ENCODE measurements at places on chromosomes 2 and 18.
A peak's percentile ranks its signal among the peaks of the same experiment; 100 is the strongest.

GRCh38 chr2:172919732-172920131, 155.9 kb upstream of the MAP3K20 start:
- no peak for DNase-seq

- peak; percentile 41 for DNase-seq
Observed at GRCh38 chr2:43005245-43005974, 213.0 kb upstream of the HAAO start.

DNA sequence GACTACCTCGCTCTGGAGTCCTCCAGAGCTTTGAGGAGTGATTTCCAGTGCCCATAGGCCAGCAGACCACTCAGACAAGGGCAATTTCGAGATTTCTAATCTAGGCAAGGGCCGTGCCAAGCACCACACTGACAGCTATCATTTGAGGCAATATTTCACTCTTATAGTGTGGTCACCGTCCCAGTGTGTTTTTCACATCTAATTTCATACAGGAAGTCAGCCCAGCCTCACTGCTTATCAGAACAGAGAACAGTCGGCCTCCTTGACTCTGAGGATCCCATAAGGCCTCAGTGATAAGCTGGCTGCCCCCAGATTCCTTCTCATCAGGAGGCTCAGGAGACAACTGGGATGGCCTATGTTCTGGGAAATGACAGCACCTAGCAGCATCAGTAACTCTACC, 581 bp downstream of the CAPN14 start:
- peak; percentile 20 for DNase-seq

DNA sequence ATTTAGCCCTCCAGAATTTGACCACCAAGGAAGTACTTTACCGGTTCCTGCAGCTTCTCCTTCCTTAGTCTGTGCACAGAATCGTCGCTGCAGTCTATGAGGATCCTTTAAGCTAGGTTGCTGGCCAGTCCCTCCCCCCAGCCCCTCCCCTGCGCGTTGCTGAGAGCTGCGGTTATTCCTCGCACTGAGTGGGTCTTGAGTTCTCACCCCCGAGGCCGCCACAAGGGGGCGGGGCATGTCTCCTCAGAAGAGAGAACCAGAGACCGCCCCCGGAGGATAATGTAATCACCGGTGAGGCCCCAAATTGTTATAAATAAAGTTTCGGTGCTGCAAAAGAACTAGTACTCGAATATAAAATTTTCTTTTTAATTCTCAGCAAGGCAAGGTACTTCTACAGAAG, 1184.9 kb upstream of the CDH2 start:
- no peak for DNase-seq

DNA sequence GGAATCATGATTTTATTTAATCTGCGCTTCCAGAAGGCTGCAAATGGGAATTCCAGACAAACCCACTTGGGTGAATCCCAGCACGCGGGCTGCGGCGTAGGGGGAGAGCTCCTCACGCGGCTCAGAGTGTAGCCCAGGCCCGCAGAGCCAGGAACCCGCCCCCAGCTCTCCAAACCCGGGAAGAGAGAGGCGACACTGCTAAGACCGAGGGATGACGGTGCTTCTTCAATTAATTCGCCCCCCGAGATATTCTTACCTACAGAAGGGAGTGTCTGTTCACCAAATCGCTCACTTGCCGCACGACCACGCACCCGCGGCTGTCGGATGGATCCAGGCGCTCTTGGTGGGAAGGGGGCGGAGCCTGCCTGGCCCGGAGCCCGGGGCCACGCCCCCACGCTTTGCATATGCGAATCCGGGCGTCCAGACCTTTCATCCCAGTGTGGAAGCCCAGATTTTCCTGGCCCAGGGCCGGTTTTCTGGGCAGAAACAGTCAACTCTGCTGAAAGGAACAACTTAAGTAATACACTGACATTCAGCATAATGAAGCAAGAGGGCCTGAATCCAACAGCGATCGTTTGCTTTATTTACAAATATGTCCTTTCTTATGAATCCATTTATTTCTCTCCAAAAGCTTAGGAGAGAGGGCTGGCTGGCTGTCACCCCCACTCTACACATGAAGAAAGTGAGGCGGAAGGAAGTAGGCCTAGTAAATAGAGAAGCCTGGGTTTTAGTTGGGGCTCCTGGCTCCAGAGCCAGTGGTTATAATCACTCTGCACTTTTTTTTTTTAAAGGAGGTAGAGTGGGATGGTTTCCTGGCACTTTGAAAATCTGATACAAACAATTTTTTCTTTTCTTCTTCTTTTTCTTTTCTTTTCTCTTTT, at the start of gene SLC19A3:
SLC19A3 (minus strand) TSS at position 342 of the 881 bp plus-strand sequence. CDS start 15,710 bp downstream, outside the sequence.
- DNase-seq: peak; percentile 77

GRCh38 chr18:4961121-4961909, 235.7 kb downstream of the AKAIN1 start:
- DNase-seq: no peak

GRCh38 chr2:217793566-217794132, 209.1 kb downstream of the TNS1 start:
- peak; percentile 41 for DNase-seq

- no peak for DNase-seq
Observed at GRCh38 chr2:196464311-196464710, 175.2 kb upstream of the CCDC150 start.

- no peak for DNase-seq
Observed at GRCh38 chr2:126811101-126811500, 87.6 kb upstream of the TEX51 start.

- DNase-seq: no peak
Observed at GRCh38 chr2:156339865-156340264, 7.3 kb upstream of the NR4A2 start.

- no peak for DNase-seq
Observed at GRCh38 chr18:3422905-3423304, 27.1 kb upstream of the TGIF1 start.

DNA sequence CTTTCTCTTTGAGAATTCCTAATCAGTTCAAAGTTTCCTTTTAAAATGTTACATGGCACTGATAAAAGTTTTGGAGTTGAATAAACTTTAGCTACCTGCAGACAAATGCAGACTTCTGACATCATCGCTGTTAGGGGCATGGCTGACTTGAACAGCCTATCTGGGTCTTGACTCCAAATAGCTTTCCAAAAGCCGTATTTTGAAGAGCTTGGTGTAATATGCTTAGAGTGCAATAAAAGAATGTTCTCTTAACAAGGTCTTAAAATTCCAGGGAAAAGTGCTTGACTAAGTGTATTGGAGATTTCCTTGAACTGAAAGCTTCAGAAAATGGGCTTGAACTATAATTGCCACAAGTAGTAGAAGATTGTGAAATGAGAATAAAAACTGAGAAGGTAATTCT, 342.9 kb upstream of the DCC start:
- DNase-seq: no peak

- DNase-seq: no peak
Observed at GRCh38 chr18:74836296-74837139, 238.8 kb downstream of the ZNF407 start.

DNA sequence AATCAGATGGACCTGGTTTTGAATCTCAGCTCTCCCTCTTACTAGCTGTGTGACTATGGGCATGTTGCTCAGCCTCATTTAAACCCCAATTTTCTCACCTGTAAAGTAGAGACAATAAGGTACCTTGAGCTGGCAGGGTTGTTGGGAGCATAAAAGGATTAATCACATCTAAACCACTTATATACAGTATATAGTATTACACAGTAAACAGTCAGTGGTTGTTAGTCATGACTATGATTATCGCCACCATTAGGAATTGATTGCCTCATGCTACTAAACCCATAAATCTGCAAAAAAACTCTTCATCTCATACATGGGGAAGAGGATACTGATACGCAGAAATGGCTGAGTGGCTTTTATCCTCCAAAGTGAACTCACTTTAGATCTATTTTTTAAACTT, 65.8 kb downstream of the INO80D start:
- DNase-seq: no peak

DNA sequence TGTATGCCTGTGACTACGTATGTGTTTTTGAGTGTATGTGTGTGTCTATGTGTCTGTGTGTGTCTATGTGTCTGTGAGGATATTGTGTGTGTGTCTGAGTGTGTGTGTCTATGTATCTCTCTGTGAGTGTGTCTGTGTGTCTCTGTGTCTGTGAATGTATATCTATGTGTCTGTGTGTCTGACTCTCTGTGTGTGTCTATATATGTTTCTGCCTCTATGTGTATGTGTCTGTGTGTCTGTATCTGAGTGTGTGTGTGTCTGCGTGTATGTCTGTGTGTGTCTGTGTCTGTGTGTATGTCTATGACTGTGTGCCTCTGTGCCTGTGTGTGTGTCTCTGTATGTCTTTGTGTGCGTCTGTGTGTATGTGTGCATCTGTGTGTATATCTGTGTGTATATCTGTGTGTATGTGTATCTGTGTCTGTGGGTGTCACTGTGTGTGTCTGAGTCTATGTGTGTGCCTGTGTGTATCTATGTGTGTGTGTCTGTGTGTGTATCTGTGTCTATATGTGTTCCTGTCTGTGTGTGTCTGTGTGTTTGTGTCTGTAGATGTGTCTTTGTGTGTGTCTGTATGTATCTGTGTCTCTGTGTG, 172.7 kb downstream of the MYCN start:
- DNase-seq: no peak

GRCh38 chr2:55112229-55113031, 62.2 kb upstream of the RTN4 start:
- peak; percentile 82 for DNase-seq

- DNase-seq: no peak
Observed at GRCh38 chr18:78647018-78647417, 332.6 kb upstream of the SALL3 start.

DNA sequence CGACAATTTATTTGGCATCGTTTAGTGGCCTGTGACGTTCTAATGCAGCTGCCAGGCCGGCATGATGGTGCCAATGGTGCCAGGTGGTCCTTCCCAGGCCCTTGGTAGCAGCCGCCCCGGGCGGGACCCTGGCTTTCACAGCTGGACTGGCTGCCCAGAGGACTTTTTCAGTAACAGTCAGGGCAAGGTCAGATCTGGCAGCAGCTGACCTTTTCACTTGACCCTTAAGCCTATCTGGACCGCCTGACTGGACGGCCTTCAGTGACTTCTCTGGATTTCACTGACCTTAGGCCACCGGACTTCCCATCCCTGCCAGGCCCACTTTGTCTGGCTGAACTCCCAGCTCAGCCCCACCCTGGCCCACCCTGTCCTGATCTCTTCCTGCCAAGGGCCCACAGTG, 15.9 kb downstream of the TRIB2 start:
- no peak for DNase-seq

DNA sequence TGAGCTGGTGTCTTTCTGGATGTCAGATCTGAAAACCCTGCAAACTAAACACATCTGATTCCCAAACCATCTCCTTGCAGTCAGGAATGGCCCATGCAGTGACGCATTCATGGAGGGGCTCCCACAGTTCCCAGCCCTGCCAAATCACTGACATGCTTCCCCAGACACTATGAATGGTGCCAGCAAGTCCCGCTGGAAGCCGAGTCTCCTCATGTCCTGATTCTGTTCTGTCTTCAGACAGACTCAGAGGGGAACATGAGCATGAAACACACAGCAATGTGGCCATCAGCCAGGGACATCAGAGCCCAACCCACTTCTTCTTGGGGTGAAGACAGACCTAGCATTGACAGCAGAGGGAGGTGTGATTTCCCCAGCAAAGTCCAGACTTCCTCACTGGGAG, 83.7 kb downstream of the TTC32 start:
- no peak for DNase-seq

DNA sequence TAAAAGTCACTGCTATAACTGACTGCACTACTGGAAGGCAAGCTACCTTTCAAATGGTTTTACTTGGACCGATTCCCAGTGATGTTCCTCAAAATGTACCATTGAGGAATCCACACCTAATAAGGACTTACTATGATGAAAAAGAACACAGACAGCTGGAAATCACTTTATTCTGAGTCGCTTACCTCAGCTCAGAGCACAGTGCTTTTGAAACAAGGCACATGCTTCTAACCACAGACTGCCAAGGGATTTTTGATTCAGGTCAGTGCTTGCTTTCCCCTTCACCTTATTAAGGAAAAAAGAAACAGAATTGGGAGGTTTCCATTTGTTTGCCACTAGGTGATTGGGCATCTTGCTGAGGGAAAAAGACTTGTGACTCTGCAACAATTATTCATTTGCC, 707.5 kb upstream of the FSHR start:
- no peak for DNase-seq

DNA sequence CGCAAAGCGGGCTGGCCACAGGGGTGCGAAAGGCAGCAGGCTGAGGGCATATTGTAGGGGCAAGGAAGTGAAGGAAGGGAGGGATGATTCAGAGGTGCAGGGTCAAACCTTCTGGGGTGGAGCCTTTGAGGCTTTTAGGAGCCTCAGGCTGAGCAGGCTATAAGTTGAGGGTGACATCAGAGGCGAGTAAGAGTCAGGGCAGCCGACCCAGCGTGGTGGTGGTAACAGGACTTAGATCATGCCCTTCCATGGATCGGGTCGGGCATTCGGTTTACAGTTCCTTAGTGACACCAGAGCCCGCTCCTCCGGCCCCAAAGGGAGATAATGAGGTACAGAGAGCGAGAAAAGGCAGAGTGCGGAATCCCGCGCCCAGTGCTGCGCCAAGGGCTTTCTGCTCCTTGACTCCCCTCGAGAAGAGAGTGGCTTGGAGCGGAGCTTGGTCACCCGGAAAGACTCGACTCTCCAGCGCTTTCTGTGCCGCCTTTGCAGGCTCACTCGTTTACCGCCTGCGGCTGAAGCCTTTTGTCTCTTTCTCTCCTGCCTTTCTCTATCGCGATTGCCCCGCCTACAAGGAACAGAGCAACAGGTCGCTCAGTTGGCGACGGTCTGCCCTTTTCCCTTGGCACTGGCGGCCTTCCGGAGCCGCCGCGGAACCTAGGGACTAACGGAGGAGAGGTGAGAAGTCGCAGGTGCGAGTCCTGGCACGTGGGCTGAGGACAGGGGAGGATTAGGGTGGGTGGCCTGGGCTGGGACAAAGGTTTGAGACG, 720 bp downstream of the LBX2 start:
- no peak for DNase-seq

DNA sequence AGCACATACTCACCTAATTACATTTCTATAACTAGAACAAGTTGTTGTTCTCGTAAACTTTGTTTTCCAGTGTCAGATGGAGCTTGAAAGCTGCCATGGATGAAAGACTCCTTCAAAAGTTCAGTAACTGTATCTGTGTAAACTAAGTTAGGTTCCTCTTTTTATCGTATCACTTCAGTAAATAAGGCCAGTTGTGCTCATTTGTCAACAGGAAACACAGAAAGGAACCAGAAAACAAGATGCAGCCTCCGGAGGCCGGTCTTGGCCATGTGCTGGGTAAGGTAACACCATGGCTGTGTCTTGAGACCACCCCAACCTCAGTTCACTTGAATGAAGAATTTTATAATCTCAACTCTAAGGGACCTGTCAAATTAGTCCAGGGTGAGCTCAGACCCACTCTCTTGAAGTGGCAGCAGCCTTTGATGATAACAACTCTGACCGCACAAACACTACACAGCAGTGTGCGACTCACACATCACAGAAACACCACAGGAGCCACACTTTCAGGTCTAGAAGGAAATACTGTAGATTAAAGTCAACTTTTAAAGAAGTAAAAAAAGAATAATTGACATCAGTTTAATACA, 213.8 kb downstream of the AFF3 start:
- no peak for DNase-seq

DNA sequence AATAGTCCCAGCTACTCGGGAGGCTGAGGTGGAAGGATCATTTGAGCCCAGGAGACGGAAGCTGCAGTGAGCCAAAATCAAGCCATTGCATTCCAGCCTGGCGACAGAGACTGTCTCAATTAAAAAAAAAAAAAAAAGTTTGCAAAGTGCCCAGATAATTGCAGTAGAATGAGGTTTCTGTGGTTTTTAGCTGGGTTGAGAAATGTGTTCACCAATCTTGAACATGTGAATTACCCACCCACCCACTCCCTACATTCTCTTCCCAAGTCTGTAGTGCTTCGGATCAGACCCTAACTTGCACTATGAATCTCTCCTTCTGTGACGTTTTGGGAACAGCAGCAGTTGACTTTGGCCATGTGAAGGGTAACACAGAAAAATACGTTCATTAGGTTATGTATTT, 247.3 kb downstream of the PTGR3 start:
- no peak for DNase-seq

Data from ureter (tissue), 1 donor.